NCI-H460 (cell line): ENCODE measurements at places on chromosomes 5 and 9. TPM values are rescaled to one million over a fixed set of nuclear protein-coding genes. Genes with fewer than 3 reads are reported as not detected.

MELK gene
- 28.5 and 34.1 TPM in 2 replicates for total RNA-seq

PCDHB5 gene
- total RNA-seq, result 0.07 TPM in 1 of 2 replicates, not detected in the other

MROH2B gene
- total RNA-seq, result not detected in 2 replicates

GOLM1 gene
- total RNA-seq, result 91.4 and 111 TPM in 2 replicates

IL13 gene
- total RNA-seq, result not detected in 2 replicates
